ENCODE measurements at places on chromosomes 3 and 15. TPM values are rescaled to one million over a fixed set of nuclear protein-coding genes. Genes with fewer than 3 reads are reported as not detected.

The NR2E3 gene
- 0.19 TPM for total RNA-seq

The SST gene
- not detected for total RNA-seq

The IGDCC3 gene
- total RNA-seq = 0.33 TPM

The SFMBT1 gene
- 5.6 TPM for total RNA-seq

The ECT2 gene
- 53.4 TPM for total RNA-seq

The PRTG gene
- total RNA-seq = 2.3 TPM

The ACOX2 gene
- 2.0 TPM for total RNA-seq

The XCR1 gene
- total RNA-seq = not detected

The RETNLB gene
- not detected for total RNA-seq

The ABCF3 gene
- 31.9 TPM for total RNA-seq

The DZIP3 gene
- 4.6 TPM for total RNA-seq

The CFAP100 gene
- total RNA-seq = not detected

The UTS2B gene
- total RNA-seq = 0.38 TPM
